Left lung (tissue), 14 donors: ENCODE measurements at places on chromosomes 11 and 22.

DNA sequence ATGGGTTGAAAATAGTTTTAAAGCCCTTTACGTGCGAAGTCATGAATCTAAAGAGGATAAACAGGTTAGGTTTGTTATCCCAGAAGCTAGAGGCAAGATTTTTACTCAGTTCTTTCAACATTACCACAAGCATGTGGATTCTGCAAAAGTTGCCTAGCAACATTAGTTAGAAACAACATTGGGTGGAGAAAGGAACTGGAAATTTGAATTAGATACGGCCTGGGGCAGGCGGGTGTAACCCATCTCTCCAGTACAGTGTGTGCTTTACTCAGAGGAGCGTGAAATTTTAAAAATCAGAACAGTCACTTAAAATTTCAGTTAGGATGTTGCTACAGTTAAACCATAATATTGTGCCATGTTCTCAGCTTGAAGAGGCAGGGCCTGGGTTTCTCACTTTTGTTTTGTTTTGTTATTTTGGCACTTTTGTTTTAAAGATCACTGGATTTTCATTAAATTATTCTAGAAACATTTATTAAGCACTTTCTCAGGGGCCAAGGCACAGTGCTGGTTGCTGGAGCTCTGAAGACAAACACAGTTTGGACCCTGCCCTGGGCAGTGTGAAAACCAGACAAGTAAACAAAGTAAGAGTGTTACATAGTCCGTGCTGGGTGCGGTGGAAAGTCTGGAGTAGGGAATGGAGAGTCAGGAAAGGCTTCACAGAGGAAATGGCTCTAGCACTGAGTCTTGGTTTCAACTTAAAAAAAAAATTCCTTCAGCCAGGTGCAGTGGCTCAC is 4.4 kb upstream of the WEE1 start:
- H3K27ac ChIP-seq: peak overlapping the region; percentile 90
- peak; percentile 74 for DNase-seq
- peaks cover 24% of the 10 kb centered on the region for H3K4me1 ChIP-seq
- H3K4me3 ChIP-seq: no peak overlapping the region
- no peaks in the 10 kb centered on the region for H3K36me3 ChIP-seq

DNA sequence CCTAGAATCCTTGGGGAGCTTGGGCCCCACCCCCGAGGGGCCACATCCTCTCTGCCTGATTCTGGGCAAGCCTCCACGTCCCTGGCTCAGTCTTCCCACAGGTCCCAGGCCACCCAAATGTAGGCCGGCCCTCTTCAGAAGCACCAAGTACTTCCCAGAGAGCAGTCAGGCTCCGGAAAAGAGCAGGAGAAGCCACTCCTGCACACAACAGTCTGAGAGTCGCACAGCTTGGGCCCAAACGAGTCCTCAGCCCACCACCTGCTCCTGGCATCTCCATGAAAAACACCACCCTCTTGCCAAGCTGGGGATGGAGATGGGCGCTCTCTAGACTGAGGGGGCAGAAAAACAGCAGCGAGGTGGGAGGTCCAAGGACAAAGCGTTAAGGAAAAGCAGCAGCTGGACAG is 15.4 kb downstream of the EHD1 start:
- no peak overlapping the region for H3K4me3 ChIP-seq
- peaks cover 33% of the 10 kb centered on the region for H3K36me3 ChIP-seq
- H3K27me3 ChIP-seq: no peaks in the 10 kb centered on the region
- peak overlapping the region; percentile 92 for H3K27ac ChIP-seq
- peak; percentile 56 for DNase-seq
- peaks cover 100% of the 10 kb centered on the region for H3K4me1 ChIP-seq

DNA sequence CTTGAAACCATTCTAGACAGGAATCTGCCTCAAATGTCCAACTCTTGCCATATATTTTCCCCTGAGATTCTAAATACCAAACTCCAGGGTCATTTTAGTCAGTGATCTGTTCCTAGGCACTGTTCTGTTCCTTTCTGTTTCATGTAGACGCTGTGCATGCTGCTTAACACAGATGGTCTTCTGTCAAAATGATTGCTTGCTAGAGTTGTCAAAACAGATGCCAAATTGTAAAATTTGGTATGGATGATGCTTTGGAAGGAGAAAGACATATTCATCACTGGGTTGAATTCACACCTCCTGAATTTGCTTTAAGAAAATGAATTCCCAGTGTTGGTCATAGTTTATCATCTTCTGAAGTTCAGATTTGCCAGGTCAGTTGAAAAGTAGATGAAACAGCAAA is 425.9 kb downstream of the ETS1 start:
- no peak for DNase-seq
- no peaks in the 10 kb centered on the region for H3K36me3 ChIP-seq
- H3K4me3 ChIP-seq: no peak overlapping the region
- H3K4me1 ChIP-seq: peaks cover 27% of the 10 kb centered on the region

GRCh38 chr11:7422544-7423331 is 62.6 kb upstream of the OLFML1 start:
- DNase-seq: no peak
- no peak overlapping the region for H3K27ac ChIP-seq
- no peak overlapping the region for H3K4me3 ChIP-seq
- peaks cover 4% of the 10 kb centered on the region for H3K27me3 ChIP-seq
- H3K36me3 ChIP-seq: no peaks in the 10 kb centered on the region

DNA sequence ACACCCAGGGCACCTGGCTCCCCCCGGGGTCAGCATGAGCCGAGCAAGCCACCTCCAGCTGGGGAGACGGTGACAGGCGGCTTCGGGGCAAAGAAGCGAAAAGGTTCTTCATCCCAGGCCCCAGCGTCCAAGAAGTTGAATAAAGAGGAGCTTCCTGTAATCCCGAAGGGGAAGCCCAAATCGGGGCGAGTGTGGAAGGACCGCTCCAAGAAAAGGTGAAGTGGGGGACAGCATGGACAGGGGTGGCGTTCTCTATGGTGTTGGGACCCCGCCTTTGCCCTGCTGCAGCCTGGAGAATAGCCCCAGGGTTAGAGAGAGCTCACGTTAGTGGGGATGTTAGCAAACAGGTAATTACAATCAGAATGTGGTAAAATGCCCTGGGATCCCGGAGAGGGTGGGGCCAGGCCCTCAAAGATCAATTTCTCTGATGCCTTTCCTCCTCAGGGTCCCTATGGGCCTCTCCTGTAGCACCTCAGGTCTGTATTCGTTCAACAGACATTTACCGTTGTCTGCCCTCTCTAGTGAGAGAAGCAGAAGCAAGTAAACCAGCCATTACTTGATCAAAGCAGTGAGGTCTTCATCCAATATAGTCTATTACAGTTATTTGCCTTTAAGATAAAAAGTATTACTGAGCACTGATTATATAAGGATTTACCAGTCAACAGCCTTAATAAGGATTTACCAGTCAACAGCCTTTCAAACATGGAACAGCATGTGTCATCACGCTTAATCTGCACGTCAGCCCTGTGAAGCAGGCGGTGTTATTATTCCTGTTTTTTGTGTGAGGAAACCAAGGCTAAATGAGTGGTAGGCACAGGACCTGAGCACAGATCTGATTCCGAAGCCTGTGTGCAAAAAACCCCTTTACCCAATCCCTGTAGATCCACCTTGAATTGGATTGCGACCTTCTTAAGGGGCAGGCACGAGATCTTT is 1.0 kb downstream of the CCDC86 start:
- H3K4me1 ChIP-seq: peaks cover 23% of the 10 kb centered on the region
- H3K27me3 ChIP-seq: no peaks in the 10 kb centered on the region
- H3K27ac ChIP-seq: no peak overlapping the region
- H3K4me3 ChIP-seq: peak overlapping the region; percentile 90
- no peak for DNase-seq

DNA sequence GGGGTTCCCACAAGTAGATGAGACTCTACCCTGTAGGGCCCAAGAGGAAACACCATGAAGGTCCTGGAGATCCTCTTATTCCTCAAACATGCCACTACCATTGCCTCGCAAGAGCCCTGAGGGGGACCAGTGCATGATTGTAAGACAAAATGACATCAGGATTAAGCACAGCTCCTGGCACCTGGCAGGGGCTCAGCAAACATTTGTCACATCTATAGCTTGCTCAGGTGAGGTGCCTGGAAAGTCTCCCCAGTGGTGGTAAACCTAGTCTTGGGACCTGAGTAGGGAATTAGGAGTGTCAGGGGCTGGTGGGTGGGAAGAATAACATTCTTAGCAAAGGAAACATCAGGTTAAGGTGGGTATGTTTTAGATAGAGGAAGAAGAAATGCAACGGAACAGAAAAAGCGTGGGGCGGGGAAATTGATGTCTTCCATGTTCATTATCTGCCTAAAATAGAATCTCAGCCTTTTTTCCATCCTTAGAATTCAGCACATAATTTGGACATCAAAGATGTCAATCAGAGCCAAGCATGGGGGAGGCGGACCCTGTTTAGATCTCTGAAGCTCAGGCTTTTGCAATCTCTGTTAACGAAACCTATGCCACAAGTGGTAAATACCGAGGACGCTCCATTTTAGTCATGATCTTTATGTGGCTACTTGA is 924 bp downstream of the YPEL1 start:
- DNase-seq: no peak
- H3K4me1 ChIP-seq: peaks cover 16% of the 10 kb centered on the region
- peak overlapping the region; percentile 46 for H3K4me3 ChIP-seq
- no peaks in the 10 kb centered on the region for H3K36me3 ChIP-seq

GRCh38 chr11:23353611-23354010 is 493.3 kb upstream of the CCDC179 start:
- H3K4me1 ChIP-seq: no peaks in the 10 kb centered on the region
- H3K27me3 ChIP-seq: no peaks in the 10 kb centered on the region
- H3K4me3 ChIP-seq: no peak overlapping the region
- no peak overlapping the region for H3K27ac ChIP-seq

GRCh38 chr22:22787786-22788459 is 99.7 kb upstream of the IGLL5 start:
- DNase-seq: peak; percentile 35
- peaks cover 23% of the 10 kb centered on the region for H3K27me3 ChIP-seq
- H3K27ac ChIP-seq: no peak overlapping the region
- no peaks in the 10 kb centered on the region for H3K4me1 ChIP-seq

DNA sequence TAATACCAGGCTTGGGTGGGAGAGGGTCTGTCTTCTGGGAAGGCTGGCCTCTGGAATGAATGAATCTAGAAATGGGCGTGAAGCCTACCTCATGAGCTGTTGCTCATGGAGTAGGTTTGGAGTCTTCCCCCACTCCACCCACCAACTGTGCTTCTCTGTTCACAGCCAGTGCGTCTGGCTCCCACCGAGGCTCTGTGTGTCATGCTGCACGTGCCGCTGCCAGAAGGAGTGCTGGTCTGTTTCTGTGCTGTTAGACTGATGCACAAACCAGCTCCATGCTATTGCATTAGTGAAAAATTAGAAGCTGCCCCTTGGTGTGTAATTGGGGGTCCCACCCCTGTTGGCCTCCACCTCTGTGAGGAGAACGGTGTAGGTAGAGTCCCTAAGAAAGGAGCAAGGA is 132.3 kb upstream of the PARVA start:
- peaks cover 9% of the 10 kb centered on the region for H3K4me1 ChIP-seq
- H3K27ac ChIP-seq: no peak overlapping the region
- no peaks in the 10 kb centered on the region for H3K27me3 ChIP-seq
- no peaks in the 10 kb centered on the region for H3K36me3 ChIP-seq
- no peak for DNase-seq
- H3K4me3 ChIP-seq: no peak overlapping the region
